ENCODE measurements at places on chromosomes 2 and 18.
A peak's percentile ranks its signal among the peaks of the same experiment; 100 is the strongest.

- DNase-seq: no peak
Measured at GRCh38 chr18:77012806-77013541, 119.6 kb downstream of the MBP start.

DNA sequence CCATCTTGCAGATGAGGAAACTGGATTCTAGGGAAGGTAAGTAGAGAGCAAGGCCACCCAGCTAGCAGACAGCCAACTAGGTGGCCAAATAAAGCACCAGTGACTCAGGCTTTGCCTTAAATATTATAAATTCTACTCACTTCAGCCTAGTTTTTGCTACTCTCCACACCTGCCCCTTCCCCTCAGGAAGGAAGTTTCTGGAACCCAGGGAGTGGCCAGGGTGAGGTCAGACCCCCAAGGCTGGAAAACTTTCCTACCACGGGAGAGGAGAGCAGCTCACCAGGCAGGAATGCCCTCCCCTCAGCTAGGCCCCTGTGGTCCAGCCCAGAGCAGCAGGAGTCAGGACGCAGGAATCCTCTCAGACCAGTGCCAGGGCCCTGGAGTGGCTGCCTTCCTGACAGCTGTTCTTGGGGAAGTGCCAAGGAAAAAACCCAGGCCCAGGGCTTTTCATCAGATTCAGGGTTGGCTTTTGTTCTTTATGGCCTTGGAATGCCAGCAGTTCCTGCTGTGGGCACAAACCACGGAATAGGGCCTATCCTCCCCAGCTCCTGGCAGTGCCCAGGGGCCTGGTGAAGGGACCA is 5.1 kb upstream of the PAX8 start:
- DNase-seq: peak; percentile 88

DNA sequence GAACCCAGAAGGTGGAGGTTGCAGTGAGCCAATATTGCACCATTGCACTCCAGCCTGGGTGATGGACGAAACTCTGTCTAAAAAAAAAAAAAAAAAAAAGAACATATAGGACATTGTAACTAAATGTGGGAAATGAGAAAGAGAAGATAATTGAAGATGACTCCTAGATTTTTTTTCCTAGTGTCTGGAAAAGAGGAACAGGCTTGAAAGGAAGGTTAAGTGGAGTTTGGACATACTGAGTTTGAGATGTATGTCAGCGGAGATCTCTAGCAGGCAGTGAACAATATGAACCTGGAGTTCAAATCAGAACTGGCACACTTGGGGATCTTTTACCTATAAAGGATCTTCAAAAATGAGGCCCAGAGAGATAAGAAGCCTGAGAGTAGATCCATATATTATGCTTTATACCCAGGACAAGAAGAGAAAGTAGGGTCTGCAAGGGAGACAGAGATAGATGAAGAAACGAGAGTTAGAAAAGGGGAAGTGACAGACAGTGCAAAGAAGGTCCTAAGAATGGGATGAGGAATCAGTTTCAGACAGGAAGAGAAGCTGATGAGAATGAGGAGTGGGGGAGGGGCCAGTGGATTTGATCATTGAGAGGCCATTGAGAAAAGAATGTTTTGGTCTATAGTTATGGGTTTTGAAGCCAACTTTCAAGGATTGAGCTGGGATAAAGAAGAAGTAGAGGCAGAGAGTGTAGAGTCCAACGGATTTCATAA is 46.9 kb upstream of the CD28 start:
- DNase-seq: no peak

DNA sequence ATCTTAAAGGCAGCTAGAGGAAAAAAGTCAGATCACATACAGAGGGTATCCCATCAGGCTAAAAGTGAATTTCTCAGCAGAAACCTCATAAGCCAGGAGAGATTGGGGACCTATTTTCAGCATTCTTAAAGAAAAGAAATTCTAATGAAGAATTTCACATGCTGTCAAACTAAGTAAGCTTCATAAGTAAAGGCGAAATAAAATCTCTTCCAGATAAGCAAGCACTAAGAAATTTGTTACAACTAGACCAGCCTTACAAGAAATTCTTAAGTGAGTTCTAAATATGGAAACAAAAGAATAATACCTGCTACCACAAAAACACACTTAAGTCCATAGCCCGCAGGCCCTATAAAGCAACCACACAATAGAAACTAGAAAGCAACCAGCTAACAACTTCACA is 186.1 kb downstream of the ETAA1 start:
- no peak for DNase-seq

DNA sequence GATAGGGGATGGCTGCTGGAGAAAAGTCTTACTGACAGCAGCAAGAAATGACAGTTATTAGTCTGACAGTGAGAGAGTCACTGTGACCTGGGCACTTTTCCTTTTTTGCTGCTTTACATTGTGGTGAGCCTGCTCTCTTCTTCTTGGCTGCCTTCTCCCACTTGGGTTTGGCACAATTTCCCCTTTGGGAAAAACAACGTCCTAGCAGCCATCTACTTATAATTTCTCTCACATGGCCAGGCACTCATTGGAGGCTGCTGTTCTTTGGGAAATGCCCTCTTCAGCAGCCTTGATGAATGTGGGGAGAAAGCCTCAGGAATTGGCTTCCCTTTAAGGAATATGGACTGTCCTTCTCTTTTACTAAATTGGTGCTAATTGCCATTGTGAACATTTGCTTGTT is 60.4 kb upstream of the SLC1A4 start:
- no peak for DNase-seq

DNA sequence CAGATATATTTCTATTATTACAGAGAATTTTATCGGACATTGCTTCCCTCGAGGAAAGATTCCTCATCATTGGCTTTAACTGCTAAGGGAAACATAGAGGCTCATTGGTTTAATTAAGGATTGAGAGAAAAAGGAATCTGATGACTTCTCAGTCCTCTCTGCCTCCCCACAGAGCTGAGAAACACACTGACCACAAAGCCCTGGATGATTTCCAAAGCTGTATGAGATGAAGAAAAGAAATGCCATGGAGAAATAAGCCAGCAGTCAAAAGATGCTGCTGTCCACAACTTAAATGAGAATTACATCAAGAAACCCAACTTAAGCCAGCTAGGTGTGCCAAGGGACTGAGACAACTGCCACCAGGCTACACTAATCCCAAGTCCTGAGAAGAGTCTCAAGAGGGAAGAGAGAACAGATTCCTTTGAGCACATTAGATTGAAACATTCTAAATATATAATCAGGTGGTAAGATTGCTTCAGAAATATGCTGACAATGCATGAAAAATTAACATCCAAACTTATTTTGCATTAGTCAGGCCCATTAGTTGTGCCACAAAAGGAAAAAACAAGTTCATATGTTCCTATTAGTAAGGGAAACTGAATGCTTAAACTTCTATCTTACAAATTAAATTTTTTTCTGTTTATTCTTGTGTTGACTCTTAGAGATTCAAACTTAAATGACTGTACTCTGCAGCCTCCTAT is 308.1 kb upstream of the CYRIA start:
- peak; percentile 51 for DNase-seq
